ENCODE measurements at places on chromosomes 5 and 9. TPM values are rescaled to one million over a fixed set of nuclear protein-coding genes. Genes with fewer than 3 reads are reported as not detected.

The BTF3 gene
- 872 TPM for total RNA-seq

The HSPA5 gene
- 259 TPM for total RNA-seq

- no peaks in the 10 kb centered on the region for H3K27me3 ChIP-seq
- no peak overlapping the region for H3K4me3 ChIP-seq
- no peak overlapping the region for H3K27ac ChIP-seq
- no peak for DNase-seq
- H3K4me1 ChIP-seq, result peaks cover 17% of the 10 kb centered on the region
- H3K36me3 ChIP-seq, result no peaks in the 10 kb centered on the region
Measured at GRCh38 chr9:7117676-7118561, 360.1 kb downstream of the KDM4C start.

DNA sequence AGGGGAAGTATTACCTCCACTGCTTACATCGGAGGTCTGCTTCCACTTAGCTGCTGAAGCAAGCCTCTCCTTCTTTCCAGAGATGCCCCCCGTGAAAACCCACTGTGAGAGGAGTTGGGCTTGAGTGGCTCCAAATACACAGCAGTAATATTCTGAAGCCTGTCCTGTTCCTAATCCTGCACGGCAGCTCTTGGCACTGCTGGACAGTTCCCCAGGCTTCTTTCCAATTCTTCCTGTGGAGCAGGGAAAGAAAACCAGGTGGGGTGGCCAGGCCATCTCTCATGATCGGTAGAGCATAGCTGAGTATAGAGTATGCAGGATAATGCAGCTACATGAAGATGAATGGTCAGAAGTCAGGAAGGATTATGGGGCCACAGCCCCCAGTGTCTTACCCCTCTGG, 335.3 kb downstream of the MARCHF11 start:
- no peaks in the 10 kb centered on the region for H3K4me1 ChIP-seq
- H3K4me3 ChIP-seq, result no peak overlapping the region
- no peak for DNase-seq
- H3K27me3 ChIP-seq, result no peaks in the 10 kb centered on the region
- no peak overlapping the region for H3K27ac ChIP-seq
- H3K36me3 ChIP-seq, result no peaks in the 10 kb centered on the region

GRCh38 chr9:98772364-98773155, 23.8 kb downstream of the ANKS6 start:
- no peak for DNase-seq
- H3K27me3 ChIP-seq, result no peaks in the 10 kb centered on the region
- no peaks in the 10 kb centered on the region for H3K4me1 ChIP-seq
- H3K4me3 ChIP-seq, result no peak overlapping the region

The BTNL8 gene
- not detected for total RNA-seq

- H3K4me3 ChIP-seq, result no peak overlapping the region
- H3K4me1 ChIP-seq, result peaks cover 26% of the 10 kb centered on the region
- peak; percentile 7 for DNase-seq
- no peaks in the 10 kb centered on the region for H3K27me3 ChIP-seq
- peaks cover 21% of the 10 kb centered on the region for H3K36me3 ChIP-seq
Measured at GRCh38 chr5:143002459-143003327, 232.5 kb downstream of the ARHGAP26 start.

DNA sequence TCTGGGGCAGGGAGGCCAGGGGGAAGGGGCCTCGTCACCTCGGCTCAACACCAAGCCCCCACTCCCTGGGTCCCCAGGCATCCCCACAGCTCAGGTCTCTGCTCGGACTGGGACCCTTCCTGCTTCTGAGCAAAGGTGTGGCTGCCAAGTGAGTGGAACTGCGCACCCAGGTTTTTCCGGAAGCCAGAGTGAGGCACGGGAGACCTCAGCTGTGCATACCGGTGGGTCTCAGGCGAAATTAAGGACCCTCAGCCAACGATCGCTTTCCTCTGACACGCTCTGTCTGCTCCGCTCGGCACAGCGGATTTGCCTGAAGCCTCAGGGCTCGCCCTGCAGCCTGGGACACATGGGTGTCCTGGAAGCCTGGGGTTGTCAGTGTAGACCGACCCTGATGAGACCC, 41.0 kb upstream of the IRX4 start:
- H3K27ac ChIP-seq, result no peak overlapping the region
- H3K4me1 ChIP-seq, result no peaks in the 10 kb centered on the region
- H3K36me3 ChIP-seq, result no peaks in the 10 kb centered on the region
- no peak for DNase-seq

DNA sequence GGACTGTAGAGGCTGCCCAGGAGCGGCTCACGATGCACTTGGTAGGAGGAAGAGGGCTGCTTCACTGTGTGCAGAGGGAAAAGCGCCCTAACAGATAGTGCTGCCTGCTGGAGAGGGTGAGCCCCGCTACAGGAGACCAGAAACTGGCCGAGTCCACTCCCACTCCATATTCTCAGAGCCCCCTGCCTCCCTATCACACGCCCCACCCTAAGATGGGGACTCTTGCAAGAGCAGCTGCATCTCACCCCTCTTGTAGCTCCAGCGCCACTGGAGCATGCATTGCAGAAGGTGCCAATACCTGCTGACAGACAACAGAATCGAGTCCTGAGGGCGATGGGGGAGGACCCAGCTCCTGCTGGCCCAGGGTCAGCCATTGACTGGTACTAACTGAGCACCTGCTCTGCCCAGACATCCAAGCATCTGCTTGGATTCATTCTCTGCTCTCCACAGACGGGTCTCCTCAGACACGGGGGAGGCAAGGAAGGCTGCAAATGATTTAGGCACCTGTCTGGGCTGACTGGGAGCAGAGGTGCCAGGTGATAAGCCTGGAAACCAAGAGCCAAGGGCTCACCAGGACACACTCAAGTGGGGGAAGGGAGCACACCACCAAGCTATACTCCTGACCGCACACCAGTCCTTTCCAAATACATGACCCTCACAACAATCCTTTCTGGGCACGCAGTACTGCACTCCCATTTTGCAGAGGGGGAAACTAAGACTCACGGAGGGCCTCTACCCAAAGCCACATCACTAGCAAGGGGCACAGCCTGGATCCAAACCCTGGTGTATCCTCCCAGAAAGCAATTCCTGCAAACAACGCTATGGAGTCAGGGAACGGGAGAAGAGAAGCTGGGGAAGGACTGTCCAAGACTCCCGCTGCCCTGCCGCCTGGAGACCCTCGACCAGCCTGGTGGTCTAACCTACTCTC, 1.6 kb downstream of the BICD2 start:
- H3K4me3 ChIP-seq, result peak overlapping the region; percentile 91
- peaks cover 22% of the 10 kb centered on the region for H3K4me1 ChIP-seq
- no peak for DNase-seq
- H3K36me3 ChIP-seq, result peaks cover 43% of the 10 kb centered on the region

The LRRTM2 gene
- not detected for total RNA-seq

The PCDHB8 gene
- total RNA-seq, result 0.21 TPM

The PCDHB10 gene
- total RNA-seq, result 1.2 TPM

GRCh38 chr5:150130493-150130922, 25.1 kb downstream of the PDGFRB start:
- peaks cover 8% of the 10 kb centered on the region for H3K4me1 ChIP-seq
- H3K36me3 ChIP-seq, result no peaks in the 10 kb centered on the region
- DNase-seq, result no peak
- no peak overlapping the region for H3K4me3 ChIP-seq
- no peak overlapping the region for H3K27ac ChIP-seq

DNA sequence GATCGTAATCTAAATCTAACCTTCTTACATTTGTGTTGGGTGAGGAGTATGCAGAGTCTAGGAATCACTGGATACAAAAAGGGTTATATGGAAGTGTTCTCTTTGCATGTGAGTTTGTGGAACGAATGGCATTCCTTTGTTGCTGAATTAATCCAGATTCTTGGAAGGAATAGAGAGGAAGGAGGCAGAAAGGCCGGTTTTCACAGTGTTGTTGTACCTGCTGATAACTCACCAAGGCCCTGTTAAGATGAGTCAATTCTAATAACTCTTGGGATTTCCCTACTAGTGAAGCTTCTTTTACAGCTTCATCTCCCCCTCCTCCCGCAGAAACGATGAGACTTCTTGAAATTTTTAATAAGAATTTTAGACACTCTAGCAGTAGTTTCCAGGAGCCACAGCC, 84.0 kb downstream of the ZSWIM6 start:
- H3K36me3 ChIP-seq, result no peaks in the 10 kb centered on the region
- H3K4me1 ChIP-seq, result peaks cover 32% of the 10 kb centered on the region
- no peak for DNase-seq
- no peaks in the 10 kb centered on the region for H3K27me3 ChIP-seq
- no peak overlapping the region for H3K27ac ChIP-seq

The ZNF354C gene
- total RNA-seq, result 2.4 TPM

DNA sequence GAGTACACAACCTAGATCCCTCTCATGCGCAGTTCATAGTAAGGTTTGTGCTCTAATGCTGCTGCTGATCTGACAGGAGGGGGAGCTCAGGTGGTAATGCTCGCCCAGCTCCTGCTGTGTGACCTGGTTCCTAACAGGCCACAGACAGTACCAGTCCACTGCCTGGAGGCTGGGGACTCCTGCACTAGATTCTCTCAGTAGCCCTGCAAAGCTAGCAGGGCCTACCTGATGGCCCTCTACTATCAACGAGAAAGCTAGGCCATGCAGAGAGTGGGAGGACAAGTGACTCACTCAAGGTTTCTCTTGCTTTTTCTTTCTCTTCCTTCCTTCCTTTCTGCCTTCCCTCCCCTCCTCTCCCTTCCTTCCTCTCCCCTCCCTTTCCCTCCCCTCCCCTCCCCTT, 55.1 kb upstream of the TEX48 start:
- no peaks in the 10 kb centered on the region for H3K36me3 ChIP-seq
- no peaks in the 10 kb centered on the region for H3K27me3 ChIP-seq
- no peak overlapping the region for H3K4me3 ChIP-seq
- H3K27ac ChIP-seq, result no peak overlapping the region
- no peaks in the 10 kb centered on the region for H3K4me1 ChIP-seq
- no peak for DNase-seq

DNA sequence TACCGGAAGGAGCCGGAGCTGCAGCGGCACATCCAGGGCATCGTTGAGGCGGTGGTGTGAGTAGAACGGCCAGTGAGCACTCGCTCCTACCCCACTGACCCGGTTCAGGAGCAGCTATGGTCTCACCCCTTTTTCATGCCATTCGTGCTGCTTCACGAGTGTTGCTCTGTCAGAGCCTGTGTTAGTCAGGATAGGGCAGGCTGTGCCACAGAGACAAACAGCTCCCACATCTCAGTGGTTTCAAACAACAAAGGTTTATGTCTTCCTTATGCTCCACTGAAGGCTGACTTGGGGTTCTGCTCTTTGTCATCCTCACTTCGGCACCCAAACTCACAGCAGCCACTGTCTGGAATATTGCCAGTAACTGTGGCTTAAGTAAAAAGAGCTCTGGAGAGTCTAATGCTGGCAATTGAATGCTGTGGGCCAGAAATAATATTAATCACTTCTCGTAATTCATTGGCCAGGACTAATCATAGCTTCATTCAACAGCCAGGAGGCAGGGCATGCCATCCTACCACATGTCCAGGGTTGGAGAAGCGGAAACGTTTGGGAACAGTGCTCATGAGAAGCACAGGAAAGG, 28.4 kb downstream of the ARHGEF37 start:
- H3K27me3 ChIP-seq, result no peaks in the 10 kb centered on the region
- no peak overlapping the region for H3K27ac ChIP-seq
- H3K4me3 ChIP-seq, result no peak overlapping the region
- H3K36me3 ChIP-seq, result peaks cover 10% of the 10 kb centered on the region
- peaks cover 34% of the 10 kb centered on the region for H3K4me1 ChIP-seq

The PTBP3 gene
- total RNA-seq, result 73.1 TPM

The PCDHA10 gene
- total RNA-seq, result 0.91 TPM

DNA sequence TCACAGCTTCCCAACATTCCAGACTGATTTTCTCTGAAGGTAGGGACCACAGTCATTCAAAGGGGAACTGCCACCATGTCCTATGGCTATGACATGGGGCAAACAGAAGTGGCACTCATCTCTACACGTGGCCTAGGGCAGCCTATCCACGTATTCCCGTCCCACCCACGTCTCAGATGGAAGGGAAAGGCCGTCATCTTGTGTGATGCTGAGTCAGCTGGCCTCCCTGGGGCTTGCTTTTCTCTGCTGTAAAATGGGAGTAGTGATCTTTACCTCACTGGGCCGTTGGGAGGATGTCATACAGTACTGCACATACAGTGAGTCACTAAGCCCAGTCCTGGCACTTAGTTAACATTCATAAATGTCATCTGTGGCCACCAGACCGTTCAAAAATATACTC, 72.3 kb downstream of the RAPGEF1 start:
- H3K36me3 ChIP-seq, result peaks cover 9% of the 10 kb centered on the region
- no peaks in the 10 kb centered on the region for H3K27me3 ChIP-seq
- no peak overlapping the region for H3K27ac ChIP-seq
- DNase-seq, result no peak
- peaks cover 7% of the 10 kb centered on the region for H3K4me1 ChIP-seq
